ENCODE measurements at places on chromosomes 1 and 21.

DNA sequence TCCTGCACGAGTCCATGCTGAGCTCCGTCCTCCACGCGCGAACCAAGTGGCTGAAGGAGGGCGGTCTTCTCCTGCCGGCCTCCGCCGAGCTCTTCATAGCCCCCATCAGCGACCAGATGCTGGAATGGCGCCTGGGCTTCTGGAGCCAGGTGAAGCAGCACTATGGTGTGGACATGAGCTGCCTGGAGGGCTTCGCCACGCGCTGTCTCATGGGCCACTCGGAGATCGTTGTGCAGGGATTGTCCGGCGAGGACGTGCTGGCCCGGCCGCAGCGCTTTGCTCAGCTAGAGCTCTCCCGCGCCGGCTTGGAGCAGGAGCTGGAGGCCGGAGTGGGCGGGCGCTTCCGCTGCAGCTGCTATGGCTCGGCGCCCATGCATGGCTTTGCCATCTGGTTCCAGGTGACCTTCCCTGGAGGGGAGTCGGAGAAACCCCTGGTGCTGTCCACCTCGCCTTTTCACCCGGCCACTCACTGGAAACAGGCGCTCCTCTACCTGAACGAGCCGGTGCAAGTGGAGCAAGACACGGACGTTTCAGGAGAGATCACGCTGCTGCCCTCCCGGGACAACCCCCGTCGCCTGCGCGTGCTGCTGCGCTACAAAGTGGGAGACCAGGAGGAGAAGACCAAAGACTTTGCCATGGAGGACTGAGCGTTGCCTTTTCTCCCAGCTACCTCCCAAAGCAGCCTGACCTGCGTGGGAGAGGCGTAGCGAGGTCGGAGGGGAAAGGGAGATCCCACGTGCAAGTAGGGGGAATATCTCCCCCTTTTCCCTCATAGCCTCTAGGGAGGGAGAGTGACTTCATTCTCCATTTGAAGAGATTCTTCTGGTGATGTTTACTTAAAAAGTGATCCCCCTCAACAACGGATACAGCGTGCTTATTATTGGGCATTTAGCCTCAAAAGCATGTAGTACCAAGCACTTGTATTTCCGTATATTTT lies 991 bp downstream of the PRMT6 start:
- peak; percentile 36 for DNase-seq

DNA sequence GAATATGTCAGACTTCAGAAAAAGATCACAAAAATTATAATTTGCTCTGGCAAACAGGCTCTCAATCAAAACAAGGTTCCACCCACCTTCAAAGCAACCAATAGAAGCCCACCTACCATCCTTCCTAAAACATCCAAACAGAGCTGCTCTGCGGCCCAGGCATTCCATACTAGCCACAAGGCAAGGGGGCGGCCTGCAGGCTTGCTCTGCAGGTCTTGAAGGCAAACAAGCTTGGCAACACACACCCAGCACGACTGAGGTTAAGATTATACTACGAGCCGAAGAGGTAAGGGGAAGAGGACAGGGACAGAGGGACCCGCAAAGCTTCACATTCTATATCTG lies 207.3 kb downstream of the SLC45A1 start:
- no peak for DNase-seq

- no peak for DNase-seq
Observed at GRCh38 chr1:246355411-246356230, 151.5 kb downstream of the SMYD3 start.

DNA sequence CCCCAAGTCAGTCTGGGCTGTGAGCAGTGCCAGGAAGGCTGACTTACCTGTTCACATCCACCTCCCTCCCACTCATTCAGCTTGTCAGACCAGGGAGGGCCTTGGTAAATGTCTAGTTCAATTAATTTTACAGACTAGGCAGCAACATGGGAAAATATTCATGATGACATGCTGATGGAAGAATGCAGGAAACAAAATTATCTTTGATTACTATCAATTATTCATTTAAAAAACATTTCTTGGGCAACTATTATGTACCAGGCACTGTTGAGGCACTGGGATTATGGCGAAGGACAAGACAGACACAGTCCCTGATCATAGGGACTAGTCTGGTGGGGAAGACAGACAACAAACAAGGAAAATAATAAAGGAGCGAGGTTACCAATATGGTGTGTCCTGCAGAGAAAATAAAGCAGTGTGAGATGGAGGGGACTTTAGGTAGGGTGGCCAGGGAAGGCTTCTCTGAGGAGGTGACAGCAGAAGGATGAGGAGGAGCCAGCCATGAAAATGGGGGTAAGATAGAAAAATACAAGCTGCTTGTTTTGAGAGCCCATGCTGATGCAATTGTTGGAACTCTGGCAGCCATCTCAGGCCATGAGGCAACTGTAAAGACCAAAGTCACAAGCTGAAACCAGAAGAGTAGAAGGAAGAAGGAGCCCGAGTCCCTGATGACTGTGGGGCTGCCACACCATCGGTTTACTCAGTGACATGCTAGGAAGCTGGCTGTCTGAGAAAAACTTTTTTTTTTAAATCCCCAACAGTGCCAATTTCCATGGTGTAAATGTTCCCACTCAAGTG lies 14.0 kb downstream of the TRIM62 start:
- DNase-seq: no peak

DNA sequence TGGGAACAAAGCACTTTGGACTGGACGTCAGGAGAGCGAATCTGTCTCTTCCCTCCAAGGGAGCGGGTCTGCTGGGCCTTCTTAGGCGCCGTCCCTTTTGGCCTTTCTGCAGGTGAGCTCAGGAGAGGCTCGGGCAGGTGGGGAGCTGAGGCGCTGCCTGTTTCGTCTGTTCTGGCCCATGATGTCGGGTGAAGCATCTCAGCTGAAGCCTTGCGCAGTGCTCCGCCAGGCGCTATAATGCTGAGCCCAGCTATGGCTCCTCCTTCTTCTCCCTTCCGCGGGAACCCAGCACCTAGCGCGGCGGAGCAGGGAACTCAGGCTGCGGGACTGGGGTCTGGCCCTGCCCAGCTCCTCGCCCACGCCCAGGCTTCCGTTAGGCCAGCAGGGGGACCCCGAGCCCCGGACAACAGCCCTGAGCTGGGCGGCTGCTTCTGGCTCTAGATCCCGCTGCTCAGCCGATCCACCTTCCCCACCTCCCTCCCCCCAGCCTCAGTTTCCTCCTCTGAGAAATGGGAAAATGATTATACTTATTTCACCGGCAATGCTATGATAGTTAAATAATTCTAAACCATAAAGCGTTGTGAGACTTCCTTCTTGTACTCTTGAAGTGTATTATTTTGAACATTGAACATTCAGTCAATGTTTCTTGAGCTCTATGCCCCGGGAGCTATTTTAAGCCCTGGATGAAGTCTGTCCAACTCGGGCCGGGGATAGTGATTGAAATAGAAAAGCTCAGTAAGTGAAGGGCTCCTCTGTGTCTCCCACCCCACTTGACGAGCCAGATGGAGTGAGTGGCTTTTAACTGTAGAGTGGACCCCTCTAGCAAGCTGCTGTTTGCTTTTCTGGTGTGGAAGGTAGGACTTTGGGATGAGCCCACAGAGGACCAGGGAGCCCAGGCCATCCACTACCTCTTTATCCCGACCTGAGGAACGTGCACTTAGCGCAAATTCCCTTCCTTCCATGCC lies 9.6 kb upstream of the ADORA1 start:
- peak; percentile 8 for DNase-seq
